ENCODE measurements at places on chromosomes 5 and 9. TPM values are rescaled to one million over a fixed set of nuclear protein-coding genes. Genes with fewer than 3 reads are reported as not detected.

The FOXD1 gene
- 0.05 TPM for total RNA-seq

DNA sequence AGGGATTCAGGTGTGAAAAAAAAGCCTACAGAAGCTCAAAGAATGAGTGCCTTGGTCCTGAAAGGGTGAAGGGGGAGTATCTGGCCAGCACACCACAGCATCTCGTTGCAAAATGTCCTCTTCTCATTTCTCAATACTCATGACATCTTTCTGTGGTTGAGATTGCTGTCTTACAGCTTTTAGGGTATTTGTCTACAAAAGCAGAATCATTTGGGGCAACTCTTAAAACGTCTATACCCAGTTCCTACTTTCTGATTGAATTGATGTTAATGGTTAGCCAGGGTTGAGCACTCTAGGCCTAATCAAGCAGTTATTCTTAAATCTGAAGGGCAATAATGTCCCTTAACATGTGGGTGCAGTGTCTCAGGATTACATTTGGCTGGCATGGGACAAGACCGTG is 21.2 kb upstream of the PCSK5 start:
- H3K36me3 ChIP-seq, result no peaks in the 10 kb centered on the region
- H3K4me1 ChIP-seq, result peaks cover 6% of the 10 kb centered on the region
- no peak overlapping the region for H3K27ac ChIP-seq
- H3K27me3 ChIP-seq, result no peaks in the 10 kb centered on the region
- DNase-seq, result no peak

- no peak overlapping the region for H3K4me3 ChIP-seq
- H3K4me1 ChIP-seq, result peaks cover 2% of the 10 kb centered on the region
- no peaks in the 10 kb centered on the region for H3K27me3 ChIP-seq
- H3K27ac ChIP-seq, result no peak overlapping the region
- DNase-seq, result no peak
Observed at GRCh38 chr5:96901841-96902240, 25.5 kb downstream of the ERAP2 start.

The PTPN3 gene
- total RNA-seq, result 2.8 TPM

The NR2F1 gene
- 2.3 TPM for total RNA-seq

DNA sequence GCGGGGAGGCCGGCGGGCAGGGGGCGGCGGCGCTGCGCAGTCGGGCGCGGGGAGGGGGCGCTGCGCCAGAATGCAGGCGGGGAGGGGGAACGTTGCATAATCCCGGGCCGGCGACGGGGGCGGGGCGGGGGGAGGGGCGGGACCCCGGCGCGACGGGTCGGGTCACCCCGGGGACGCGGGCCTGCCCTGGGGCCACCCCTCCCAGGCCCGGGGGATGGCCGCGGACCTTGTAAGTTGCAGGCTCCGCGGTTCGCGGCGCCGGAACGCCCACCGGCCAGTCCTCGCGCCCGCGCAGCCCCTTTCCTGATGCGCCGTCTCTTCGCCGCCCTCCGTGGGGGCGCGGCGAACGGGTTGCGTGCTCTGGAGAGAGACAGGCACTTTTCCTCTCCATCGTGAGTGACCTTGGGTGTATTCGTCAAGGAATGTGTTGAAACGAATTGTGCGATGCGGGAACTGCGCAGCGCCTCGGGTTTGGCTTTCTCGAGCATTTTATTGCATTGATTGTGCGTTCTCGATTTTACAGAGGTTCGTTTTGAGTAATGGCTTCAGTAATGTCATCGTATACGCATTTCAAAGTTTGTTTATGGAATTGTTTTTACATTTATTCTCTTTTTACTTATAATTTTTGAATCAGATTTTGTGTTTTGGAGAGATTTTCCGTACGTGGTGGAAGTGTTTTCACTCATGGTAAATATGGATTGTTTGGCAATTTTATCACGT is 802 bp downstream of the SPIN1 start:
- peak overlapping the region; percentile 68 for H3K4me3 ChIP-seq
- peak; percentile 71 for DNase-seq
- H3K4me1 ChIP-seq, result peaks cover 16% of the 10 kb centered on the region
- no peaks in the 10 kb centered on the region for H3K36me3 ChIP-seq
- H3K27ac ChIP-seq, result peak overlapping the region; percentile 52

Measured in thymus (tissue), 14 donors.